Substantia nigra (tissue), 51 donors: ENCODE measurements at places on chromosomes 2 and 18.

- no peak for DNase-seq
Measured at GRCh38 chr2:192087398-192087958, 107.3 kb downstream of the TMEFF2 start.

DNA sequence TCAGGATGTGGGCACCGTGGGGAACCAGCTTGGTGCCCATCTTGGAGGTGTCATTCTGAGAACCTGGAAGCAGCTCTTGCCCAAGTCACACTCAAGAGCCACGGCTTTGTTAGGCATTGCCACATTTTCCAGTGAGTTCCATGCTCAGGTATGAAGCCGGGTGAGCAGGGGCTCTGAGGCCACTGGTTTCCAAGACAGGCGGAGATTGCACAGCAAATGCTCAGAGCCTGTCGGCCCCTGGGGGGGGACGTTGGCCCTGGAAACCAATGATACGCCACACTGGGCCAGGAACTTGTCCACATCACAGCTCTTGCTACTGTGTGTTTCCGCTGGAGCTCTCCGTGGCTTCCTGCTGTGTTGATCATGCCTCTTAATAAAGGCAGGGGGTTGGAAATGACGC is 52.5 kb upstream of the SALL3 start:
- DNase-seq = no peak

DNA sequence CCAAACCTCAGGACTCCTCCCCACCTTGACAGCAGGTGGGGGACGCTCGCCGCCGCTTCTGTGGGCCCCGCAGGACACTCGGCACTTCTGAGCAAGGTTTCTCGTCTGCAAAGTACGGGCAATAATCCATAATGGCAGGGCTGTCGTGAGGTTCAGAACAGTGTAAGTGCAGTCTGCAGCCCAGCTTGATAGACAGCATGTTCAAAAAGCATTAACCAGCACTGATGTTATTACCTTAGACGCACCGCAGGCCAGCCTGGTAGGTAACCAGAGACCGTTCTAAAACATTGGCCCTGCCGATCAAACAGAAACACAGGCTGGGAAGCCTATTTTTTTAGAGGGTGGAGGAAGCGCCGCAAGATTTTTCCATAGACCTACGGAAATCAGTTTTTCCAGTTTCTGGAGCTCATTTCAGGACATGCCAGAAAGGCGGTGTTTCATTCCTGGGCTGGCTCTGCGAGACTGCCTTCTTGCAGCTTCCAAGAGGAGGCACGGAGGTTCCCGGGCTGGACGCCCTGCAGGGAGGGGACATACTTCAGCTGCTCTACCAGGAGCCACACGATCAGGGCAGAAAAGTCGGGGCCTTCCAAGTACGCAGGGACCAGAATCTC is 148.7 kb downstream of the TPO start:
- DNase-seq = no peak

GRCh38 chr2:14977021-14977420 is 344.5 kb downstream of the LRATD1 start:
- DNase-seq = no peak

GRCh38 chr2:126832014-126832413 is 66.7 kb upstream of the TEX51 start:
- no peak for DNase-seq
